ENCODE measurements at places on chromosomes 3 and 15.

GRCh38 chr15:36921484-36922091 lies 178.8 kb downstream of the MEIS2 start:
- DNase-seq, result no peak

DNA sequence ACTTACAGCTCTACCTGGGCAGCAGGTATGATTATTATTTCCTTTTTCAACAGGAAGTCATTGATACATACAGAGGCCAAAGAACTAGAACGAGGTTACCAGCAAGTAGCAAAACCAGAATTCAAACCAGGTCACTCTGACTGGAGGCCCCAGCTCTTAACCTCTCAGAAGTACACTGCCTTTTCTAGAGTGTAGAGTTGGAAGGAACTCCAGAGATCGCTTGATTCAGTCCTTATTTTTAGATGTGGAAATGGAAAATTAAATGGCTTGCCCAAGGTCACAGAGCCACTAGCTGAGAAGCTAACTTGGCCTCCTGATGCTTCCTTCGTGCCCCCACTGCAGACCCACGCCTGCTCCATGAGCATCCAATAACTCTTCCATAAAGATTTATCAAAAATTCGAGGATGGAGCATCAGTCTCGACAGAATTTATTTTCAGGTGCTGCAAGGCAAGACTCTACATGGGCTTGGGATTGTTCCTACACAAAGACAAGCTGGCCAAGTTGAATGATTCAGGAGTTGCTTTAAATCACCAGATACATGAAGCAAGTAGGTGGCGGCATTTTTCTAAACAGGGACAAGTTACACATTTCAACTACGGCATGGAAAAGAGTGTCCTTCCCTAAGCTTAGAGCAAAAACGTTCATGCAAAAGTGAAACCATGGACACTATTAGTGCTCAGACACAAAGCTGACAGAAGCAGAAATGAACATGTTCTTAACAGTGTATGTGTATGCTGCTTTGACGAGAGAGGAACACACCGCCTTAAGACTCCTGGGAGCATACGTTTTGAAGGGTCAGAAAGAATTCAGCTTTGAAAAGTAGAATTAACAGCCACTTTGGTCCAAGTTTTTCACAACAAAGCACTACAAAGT lies 235.7 kb downstream of the THRB start:
- no peak for DNase-seq

DNA sequence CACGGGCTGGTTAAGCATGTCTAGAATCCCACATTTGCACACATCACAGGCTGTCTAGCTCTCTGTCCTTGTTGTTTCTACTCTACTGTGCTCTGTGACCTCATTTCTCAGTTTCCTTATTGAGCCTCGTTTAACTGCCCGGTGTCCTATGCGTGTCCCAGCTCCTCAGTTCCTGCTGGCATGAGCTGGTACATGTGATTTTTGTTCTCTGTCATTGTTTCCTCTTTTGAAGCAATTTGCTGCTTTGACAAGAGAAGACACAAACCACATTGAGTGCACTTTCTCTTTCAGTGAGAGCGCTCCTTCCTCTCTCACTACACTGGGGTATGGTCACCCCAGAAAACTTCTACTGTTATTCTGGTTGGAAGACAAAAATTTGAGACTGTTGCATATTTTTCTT lies 563.5 kb downstream of the PDCD6IP start:
- DNase-seq, result no peak

- peak; percentile 95 for DNase-seq
These were observed 128.0 kb downstream of the ATP8B4 start for GRCh38 chr15:49990835-49991545.

- DNase-seq, result no peak
These were observed 11.2 kb downstream of the C3orf62 start for GRCh38 chr3:49265661-49266386.

DNA sequence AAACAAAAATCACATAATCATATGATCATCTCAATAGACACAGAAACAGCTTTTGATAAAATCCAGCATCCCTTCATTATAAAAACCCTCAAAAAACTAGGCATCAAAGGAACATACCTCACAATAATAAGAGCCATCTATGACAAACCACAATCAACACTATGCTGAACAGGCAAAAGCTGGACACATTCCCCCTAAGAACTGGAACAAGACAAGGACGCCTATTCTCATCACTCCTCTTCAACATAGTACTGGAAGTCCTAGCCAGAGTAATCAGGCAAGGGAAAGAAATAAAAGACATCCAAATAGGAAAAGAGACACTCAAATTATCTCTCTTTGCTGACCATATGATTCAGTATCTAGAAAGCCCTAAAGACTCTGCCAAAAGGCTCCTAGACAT lies 54.9 kb upstream of the SLC12A8 start:
- no peak for DNase-seq

GRCh38 chr3:3586843-3587646 lies 212.2 kb upstream of the LRRN1 start:
- DNase-seq, result no peak

GRCh38 chr3:189094539-189094938 lies 77.2 kb upstream of the TPRG1 start:
- no peak for DNase-seq

- no peak for DNase-seq
These were observed 3.5 kb upstream of the ALDH1A2 start for GRCh38 chr15:58069008-58069407.

DNA sequence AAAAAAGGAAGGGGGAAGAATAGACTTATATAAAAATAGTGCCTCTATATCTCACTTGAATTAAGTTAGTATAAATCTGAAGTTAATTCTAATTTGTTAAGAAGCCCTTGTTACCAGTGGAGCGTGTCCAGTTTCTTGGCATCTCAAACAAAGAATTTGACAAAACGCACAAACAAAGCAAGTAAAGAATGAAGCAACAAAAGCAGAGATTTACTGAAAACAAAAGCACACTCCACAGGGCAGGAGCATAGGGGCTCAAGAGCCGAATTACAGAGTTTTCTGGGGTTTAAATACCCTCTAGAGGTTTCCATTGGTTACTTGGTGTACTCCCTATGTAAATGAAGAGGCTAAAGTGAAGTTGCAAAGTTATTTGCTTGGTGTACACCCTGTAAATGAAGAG lies 34.0 kb upstream of the GK5 start:
- DNase-seq, result no peak

GRCh38 chr3:122298239-122298638 lies 26.8 kb upstream of the CSTA start:
- no peak for DNase-seq

- no peak for DNase-seq
These were observed 11.8 kb upstream of the SEC13 start for GRCh38 chr3:10332481-10333348.

DNA sequence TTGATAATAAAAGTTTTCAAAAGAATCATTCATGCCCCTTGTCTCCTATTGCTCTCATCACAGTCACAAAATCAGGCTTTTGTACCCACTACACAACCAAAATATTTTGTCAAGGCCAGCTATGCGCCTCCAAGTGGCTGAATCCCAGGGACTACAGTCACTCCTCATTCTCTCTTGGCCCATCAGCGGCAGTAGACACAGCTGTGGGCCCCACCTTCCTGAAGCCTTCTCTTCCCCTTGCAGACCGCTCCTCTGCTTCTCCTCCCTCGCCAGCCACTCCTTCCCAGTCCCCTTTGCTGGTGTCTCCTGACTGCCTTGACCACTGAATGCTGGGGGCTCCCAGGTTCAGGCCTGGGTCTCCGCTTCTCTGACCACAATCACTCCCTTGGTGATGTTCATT lies 52.1 kb downstream of the LSM3 start:
- DNase-seq, result no peak

GRCh38 chr3:64903006-64903405 lies 215.2 kb upstream of the ADAMTS9 start:
- peak; percentile 80 for DNase-seq

DNA sequence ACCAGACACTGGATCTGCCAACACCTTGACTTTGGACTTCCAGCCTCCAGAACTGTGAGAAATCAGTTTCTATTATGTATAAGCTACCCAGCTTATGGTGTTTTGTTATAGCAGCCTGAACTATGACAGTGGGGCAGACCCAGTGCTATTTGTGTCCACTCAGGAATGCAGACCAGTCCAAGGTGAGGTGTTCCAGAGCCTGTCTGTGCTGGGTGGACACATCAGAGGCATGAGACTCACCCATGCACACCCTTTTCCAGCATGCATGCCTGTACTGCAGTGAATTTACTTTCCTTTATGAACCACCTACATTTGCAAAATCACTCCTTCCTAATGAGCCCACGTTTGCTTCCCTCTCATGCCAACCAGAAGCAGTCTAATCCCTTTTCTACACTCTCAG lies 27.6 kb upstream of the DET1 start:
- no peak for DNase-seq

- peak; percentile 14 for DNase-seq
These were observed 992.7 kb downstream of the NTRK3 start for GRCh38 chr15:87263871-87264270.

DNA sequence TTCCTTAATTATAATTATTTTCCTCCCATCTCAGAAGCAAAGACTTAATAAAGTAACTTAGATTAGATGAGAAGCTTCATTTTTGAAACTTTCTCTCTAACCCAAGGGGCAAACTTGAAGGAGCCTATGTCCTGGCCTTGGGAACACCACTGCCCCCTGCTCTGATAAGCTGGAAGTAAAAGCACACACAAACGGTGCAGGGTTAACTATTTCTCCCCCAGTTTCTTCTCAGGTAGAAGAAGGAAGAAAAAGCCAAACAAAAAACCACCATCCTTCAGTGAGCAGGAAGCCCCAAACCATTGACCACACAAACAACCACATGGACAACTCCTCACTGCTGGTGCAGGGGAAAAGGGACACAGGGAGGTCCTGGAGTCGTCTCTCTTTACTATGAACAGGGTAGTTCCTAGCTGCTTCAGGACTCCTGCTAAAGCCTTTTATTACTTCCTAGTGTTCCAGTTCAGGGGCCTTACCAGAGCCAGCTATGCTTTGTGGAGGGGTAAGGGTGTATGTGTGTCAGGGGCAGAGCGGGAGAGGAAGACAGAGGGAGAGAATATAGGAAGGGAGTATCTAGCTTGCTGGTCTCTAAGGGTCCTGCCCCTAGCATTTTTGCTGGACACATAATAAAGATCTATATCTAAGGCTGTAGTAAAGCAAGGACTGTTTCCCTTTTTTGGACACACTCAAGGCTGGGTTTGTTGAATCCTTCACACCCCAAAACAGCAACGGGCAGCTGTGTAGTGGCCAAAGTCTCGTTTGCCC lies 94.0 kb upstream of the UMPS start:
- DNase-seq, result no peak

DNA sequence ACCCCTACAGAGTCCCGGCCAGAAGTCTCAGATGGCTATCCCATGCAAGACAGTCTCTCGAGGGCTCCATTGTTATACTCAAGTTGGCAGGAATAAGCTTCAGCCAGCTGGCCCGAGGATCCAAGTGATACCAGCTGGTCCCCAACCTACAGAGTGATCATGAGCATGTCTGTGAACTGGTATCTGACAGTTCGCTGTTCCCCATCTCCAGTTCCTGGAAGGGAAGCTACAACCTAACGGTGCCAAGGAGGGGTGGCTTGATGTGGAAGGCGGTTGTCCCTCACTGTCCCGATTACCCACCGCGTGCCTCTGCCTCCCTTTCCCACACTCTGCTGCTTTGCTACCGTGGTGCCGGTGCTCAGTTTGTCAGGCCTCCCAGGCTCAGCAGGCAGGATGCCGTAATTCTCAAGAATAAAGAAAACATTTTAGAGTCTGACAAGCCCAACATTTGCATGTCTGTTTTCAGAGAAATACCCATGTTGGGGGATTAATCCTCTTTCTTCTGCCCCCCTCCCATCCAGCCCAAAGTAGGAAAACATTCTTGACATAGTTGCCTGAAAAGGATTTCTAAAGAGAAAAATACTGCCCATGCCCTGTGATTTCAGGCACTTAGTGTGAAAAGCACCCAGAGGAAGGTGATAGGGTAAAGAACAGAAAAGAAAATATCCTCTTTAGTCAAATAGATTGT lies 49.4 kb upstream of the HES1 start:
- DNase-seq, result no peak

- peak; percentile 75 for DNase-seq
These were observed 9.6 kb upstream of the SST start for GRCh38 chr3:187679638-187680396.

DNA sequence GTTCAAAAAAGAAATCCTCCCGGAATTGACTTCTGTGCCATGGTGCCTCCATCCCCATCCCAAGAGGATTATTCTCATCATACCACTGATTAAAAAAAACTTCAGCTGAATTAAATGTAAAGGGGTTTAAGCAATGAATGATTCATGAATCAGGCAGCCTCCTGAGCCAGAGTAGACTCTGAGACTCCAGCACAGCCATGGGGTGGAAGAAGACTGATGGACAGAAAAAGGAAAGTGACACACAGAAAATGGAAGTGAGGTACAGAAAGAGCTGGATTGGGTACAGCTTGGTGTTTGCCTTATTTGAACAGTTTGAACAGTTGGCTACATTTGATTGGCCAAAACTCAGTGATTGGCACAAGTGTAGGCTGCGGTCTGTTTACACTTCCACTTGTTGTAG lies 224.8 kb upstream of the ATP10A start:
- no peak for DNase-seq

DNA sequence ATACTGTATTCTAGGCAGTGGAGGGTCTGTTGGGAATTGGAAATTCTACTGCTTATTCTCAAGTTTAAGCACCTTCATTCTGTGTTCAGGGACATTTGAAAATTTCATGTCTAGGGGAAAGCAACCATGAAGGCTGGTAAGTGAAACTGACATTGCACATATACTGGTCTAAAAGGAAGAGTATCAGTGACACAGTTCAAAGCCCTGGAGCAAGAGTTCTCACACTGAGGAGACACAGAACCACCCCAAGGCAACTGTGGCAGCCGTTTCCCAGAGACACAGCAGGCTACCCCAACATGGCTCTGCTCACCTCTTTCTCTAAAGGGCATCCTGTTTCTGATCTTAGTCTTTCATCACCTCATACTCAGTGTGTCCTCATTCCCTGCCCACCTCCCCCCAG lies 67.5 kb downstream of the KCNMB2 start:
- DNase-seq, result no peak

- no peak for DNase-seq
These were observed 6.8 kb upstream of the GAP43 start for GRCh38 chr3:115616461-115616860.

DNA sequence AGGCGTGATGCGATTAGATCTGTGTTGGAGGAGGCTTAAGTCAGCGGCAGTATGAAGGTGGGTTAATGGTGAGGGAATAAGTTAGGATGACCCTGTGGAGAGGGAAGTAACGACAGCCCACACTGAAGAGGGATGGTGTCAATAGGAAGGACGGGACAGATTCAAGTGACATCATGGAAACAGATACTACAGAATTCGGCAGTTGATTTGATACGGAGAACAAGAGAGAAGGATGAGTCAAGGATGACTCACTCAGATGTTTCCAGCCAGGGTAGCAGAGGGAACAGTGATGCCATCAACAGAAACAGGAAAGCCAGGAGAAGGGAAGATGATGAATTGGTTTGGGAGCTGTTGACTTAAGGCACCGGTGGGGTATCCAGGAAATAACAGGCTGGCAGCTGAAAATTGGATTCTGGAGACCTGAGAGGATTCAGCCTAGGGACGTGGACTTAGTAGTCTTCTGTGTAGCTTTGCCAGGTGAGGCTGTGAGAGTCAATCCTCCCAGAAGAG lies 38.0 kb downstream of the SHC4 start:
- peak; percentile 84 for DNase-seq

GRCh38 chr3:141368925-141369794 lies 856 bp downstream of the ZBTB38 start:
- DNase-seq, result peak; percentile 94

Measured in fibroblast of villous mesenchyme (primary cell).